ENCODE measurements at places on chromosomes 16 and 17. TPM values are rescaled to one million over a fixed set of nuclear protein-coding genes. Genes with fewer than 3 reads are reported as not detected.
A peak's percentile ranks its signal among the peaks of the same experiment; 100 is the strongest.

SSTR5 gene
- not detected for total RNA-seq

SCIMP gene
- not detected for total RNA-seq

SLC38A8 gene
- total RNA-seq: not detected

MRPS7 gene
- total RNA-seq: 90.2 TPM

MT1F gene
- not detected for total RNA-seq

EPX gene
- total RNA-seq: not detected

KRT39 gene
- not detected for total RNA-seq

TMEM220 gene
- total RNA-seq: 0.17 TPM

DNA sequence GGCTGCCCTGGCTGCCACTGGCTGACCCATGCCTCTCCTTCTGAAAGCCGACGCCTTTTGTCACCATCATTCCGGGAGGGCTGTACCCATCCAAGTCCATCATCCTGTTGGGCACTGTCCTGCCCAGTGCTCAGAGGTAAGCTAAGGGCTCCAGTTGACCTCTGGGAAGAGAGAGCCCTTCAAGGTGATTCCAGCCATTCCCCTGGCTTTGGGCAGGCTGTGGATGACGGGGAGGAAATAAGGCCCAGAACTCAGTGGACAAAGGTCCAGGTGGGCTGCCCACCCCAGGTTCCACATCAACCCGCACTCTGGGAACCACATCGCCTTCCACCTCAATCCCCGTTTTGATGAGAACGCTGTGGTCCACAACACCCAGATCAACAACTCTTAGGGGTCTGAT, 45.8 kb downstream of the NOS2 start:
- no peak for DNase-seq

- no peak for DNase-seq
Observed at GRCh38 chr17:49406421-49407061, 8.1 kb downstream of the PHB1 start.

- peak; percentile 1 for DNase-seq
Observed at GRCh38 chr16:51818342-51818944, 667.4 kb upstream of the SALL1 start.

- DNase-seq: no peak
Observed at GRCh38 chr17:38745545-38745944, 2.6 kb downstream of the PCGF2 start.

GRCh38 chr16:50992350-50993032, 158.6 kb downstream of the SALL1 start:
- DNase-seq: peak; percentile 10

- DNase-seq: no peak
Observed at GRCh38 chr16:64206862-64207261, 915.0 kb downstream of the CDH11 start.

DNA sequence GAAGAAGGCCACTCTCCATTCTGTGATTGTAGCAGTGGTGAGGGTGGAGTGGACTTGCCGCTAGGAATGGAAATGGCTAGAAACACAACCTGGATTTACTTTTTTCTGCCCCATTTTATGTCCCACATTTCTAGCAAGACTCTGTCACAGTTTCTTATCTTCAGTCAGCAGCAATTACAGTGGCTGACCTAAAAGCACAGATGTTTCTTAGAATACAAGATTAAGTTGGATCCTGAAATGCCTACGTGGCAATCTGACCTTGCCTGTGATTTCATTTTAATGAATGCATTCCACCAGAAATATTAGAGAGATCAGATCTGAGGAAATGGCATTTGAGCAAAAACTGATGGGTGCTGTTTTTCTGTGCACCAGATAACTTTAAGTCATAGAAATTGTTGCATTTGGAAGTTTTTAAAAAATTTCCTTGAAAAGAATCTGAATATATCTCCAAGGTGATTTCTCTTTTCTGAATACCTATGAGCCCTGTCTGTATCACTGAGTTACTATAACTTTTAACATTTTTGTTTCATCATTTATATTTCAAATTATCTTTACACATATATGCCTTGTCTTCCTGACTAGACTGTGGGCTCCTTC, 5.4 kb downstream of the HEATR3 start:
- no peak for DNase-seq

DNA sequence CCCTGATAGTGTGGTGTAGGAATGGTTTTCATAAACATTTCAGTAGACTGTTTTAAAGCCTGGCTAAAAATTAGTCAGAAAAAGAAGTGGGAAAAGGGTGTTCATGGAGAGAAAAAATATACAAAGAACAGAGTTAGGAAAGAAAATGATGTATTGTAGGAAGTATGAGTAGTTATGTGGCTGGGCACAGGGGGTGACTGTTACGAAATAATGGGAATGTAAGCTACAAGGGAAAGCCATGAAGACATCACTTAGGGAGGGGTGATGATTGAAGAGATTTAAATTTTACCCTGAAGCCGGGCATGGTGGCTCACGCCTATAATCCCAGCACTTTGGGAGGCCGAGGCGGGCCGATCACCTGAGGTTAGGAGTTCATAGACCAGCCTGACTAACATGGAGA, 55.3 kb downstream of the NUP88 start:
- DNase-seq: no peak

GRCh38 chr16:622920-623280, 7.9 kb upstream of the WFIKKN1 start:
- DNase-seq: no peak

GRCh38 chr16:56041556-56042140, 149.6 kb upstream of the GNAO1 start:
- DNase-seq: peak; percentile 19

GRCh38 chr17:8151120-8151640, 1.0 kb downstream of the PER1 start:
- peak; percentile 76 for DNase-seq

- no peak for DNase-seq
Observed at GRCh38 chr16:2040041-2040786, 7.4 kb downstream of the NTHL1 start.

All from Daoy (cell line).